ENCODE measurements at places on chromosomes 12 and 14.

DNA sequence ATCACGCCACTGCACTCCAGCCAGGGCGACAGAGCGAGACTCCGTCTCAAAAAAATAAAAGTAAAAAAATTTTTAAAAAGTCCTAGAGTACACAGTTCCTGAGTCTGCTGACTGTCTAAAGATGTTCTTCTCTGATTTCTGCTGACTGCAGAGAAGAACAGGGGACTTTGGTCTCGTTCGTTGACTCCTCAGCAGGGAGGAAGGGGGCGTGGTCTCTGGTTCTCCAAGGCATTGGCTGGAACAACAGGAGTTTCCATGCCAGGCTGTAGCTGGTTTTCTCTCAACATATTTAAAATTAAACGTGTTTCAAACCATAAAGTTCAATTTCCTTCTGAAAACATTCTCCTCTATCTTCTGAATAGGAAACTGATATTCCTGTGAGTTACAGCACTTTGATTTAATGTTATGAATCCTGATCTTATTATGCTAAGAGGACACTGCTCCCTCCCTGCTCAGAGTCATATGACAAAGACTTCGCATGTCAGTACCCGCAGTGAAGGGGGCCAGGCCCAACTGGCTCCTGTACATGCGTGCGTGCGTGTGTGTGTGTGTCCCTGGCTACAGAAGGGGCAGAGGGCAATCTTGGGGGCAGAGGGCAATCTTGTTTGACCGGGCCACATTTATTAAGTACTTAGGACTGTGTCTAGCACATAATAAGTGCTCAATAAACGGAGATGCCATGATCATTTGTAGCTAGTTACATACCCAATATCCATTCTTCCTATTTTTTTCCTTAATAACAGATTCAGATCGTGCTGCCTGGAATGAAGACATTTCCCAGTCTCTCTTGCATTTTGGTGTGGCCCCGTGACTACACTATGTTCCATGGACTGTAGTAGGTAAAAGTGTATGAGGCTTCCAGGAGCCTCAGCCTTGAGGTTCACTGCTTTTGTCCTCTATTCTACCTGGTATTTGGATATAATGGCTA is 16.5 kb upstream of the HNF1A start:
- DNase-seq = no peak

DNA sequence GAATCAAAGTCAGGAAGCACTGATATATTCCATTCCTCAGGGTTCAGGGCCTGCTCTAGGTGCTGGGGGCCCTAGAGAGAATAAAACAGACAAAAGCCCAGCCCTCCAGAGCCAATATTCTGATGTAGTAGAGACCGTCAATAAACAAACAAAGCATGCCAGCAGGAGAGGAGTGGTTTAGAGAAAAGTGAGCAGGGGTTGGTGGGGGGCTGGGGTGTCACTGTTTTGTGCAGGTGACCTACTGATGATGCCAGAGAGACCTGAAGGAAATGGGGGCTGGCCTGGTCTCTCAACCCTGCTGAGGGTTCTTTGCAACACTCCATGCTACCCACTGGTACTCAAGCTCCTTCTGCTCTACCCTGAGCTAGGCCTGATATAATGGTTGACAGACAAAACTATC is 26.5 kb downstream of the IL26 start:
- no peak for DNase-seq

DNA sequence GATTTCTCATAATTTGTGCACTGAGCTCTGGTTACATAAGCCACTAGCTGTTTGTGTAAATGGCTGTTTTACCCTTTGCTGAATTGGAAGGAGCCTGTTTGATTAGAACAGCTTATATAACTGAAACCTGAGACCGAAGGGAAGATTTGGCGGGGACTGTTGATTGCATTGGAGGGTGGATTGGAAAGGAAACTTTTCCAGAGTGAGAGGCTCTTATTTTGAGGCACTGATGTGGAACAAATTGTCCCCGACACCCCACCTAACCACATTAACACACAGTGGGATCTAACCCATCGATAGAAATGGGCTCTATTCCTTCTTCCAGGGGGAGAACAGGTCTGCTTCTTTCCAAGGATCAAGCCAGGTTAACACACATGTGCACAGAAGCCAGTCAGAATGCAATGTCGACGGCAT is 51.7 kb downstream of the TMEM30B start:
- no peak for DNase-seq

GRCh38 chr14:38546932-38547551 is 291.1 kb upstream of the CLEC14A start:
- DNase-seq = no peak

DNA sequence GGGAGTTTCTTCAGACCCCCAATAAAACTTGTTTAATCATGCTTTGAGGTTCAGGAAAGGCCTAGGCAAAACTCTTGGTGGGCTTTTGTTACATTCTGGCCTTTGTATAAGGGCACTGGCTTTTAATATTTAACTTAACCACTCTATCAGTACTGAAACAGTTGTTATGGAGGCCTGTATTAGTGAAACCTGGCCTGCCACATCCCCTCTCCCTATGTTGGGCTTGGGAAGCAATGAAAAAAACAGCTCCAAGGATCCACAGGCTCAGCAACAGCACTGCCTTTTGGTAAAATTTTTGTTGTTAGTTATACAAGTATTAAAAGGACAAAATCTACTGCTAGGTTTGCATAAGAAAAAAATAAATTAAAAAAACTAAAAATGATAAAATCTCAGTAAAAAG is 10.7 kb downstream of the SOAT2 start:
- no peak for DNase-seq

All from T-helper 2 cell (primary cell).